ENCODE measurements at places on chromosomes 6 and 20. TPM values are rescaled to one million over a fixed set of nuclear protein-coding genes. Genes with fewer than 3 reads are reported as not detected.

Gene PSMA7
- 439 TPM for total RNA-seq

GRCh38 chr20:8394308-8394945, 262.4 kb downstream of the PLCB1 start:
- DNase-seq = peak; percentile 15

- DNase-seq = no peak
Observed at GRCh38 chr20:31915491-31916280, 36.2 kb downstream of the PDRG1 start.

DNA sequence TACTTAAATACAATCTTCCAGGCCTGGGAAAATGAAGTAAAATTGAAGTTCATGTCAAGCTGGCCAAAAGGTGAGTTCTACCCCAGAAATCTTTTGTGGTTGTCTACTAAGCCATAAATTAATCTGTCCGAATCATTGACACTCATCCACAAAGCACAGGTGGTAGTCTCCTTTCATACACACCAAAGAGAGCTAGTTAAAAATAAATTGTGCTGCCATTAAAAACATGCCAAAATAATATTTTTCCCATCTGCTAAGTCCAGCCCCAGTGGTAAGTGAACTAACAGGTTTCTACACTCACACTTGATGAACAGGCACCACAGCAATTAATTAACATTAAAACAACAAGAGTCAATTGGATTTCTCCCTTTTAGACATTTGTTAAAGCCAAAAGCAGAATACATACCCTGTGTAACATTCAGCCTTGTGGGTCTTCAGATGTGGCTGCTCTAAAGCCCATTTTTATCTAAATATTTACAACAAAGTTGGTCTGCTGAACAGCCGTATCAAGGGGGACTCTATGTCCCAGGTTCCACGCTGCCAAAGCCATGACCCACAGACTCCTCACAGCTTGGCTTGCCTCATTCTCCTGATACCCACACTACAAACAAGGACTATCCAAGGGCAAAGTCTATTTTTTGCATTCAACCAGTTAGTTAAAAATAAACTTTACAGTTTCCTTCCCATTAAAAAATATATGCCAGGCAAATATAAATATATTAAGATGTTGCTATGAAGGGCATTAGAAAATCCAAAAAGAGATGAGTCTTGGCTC, 490.4 kb downstream of the BMP2 start:
- DNase-seq = no peak

DNA sequence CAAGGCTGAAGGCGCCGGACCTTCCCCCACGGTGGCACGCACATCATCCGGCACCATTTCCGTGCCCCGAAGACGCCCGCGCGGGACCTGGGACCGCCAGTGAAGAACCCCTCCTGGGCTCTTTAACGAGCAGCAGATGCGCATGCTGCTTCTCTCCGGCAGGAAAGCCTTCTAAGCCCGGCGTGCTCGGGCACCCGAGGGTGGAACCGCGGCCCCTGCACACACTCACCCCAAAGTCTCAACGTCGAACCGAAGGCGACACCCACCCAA, 240 bp downstream of the FOXQ1 start:
- DNase-seq = no peak

- no peak for DNase-seq
Observed at GRCh38 chr20:2167112-2167511, 65.5 kb downstream of the STK35 start.

Gene GMPR
- total RNA-seq = 0.47 TPM

GRCh38 chr6:161212902-161213301, 61.0 kb downstream of the AGPAT4 start:
- no peak for DNase-seq

Gene ADGB
- not detected for total RNA-seq

DNA sequence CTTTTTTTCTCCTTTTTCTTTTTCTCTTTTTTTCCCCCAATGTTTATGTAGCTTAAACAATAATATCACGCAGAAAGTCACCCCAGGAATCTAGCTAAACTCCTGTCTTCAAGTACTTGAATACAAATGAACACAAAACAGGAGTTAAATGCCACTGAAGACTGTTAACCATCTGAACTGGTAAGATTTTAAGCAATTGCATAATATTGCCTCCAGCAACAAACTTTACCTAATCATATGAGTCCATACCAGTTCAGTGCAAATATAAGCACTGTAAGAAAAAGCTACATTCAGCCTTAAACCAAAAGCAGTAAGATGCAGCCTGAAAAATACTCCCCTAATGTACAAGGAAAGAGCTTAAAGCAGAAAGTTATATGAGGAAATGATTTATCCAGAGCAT, 173.9 kb upstream of the TFAP2D start:
- no peak for DNase-seq

DNA sequence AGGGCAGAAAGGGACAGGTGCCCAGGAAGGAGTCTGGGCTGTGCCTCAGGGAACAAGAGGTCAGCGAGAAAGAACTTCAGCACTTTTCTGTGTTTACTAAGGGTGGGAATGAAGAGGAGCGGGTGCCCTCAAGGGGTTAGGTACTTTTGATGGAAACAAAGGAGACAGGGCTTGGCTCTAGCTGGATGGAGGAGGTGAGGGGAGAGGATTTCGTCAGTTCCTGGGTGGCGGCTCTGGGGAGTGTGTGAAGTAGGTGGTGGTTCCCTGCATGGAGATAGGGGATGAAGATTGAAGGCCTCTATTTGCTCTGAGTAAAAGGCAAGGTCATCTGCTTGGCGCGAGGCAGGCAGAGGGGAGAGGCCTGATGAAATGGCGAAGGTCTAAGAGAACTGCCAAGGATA, 40.0 kb upstream of the ANKRD60 start:
- no peak for DNase-seq

DNA sequence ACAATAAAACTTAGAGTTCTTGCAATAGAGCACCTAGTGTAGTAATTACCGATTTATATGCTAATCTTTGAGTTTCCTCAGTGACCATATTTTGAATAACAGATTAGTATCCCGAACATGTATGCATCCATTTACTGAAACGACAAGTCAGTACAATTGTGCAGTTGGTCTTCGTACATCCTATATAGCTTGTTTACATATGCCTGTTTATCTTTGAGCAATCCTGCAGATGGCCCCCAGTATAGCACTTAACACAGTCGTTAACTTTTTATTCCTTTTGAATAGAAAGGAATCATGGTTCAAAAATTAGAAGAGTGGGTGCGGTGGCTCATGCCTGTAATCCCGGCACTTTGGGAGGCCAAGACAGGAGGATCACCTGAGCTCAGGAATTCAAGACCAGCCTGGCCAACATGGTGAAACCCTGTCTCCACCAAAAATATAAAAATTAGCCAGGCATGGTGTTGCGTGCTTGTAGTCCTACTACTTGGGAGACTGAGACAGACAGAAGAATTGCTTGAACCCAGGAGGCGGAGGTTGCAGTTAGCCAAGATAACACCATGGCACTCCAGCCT, 6.6 kb downstream of the SRSF6 start:
- DNase-seq = no peak

Gene STK4
- 42.4 TPM for total RNA-seq

Gene HSPA1A
- 46.7 TPM for total RNA-seq

- DNase-seq = no peak
Observed at GRCh38 chr6:84651583-84651982, 112.8 kb downstream of the TBX18 start.

DNA sequence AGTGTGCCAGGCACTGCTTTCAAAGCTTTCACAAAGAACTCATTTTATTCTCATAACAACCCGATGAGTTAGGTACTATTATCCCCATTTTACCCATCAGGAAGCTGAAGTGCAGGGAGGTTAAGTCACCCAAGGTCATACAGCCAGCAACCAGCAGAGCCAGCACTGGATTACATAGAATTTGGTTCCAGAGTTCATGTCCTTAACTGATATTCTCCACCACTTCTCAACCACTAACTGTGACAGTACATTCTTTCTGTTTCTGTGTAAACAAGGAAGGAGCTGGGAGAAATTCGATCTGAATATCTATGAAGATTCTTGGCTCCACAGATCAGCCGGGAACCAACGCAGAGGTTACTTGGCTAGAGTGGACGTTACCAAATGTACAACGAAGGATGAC, 98.0 kb downstream of the KIF16B start:
- DNase-seq = no peak

GRCh38 chr6:53199156-53199555, 50.5 kb upstream of the GCM1 start:
- DNase-seq = no peak

DNA sequence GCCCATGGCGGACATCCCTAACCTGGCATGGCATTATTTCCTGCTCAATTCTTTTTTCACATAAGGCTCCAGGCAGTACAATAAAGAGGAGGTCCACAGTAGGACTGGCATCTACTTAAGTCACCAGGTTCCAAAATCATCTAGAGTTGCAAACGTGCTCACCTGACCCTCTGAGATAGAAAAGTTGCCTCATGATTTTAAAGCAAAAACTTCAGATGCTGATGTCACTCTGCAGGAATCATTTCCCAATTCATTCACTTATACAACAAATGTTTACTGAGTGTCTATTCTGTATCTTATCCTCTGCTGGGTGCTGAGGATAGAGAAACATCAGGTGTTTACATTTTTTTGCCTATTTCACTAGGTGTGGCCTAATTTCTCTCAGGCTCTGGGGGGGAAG, 2.2 kb downstream of the ADGRF4 start:
- no peak for DNase-seq

- peak; percentile 89 for DNase-seq
Observed at GRCh38 chr20:31560746-31561598, 44.1 kb upstream of the ID1 start.

Gene DEFB132
- not detected for total RNA-seq

Gene OPRL1
- total RNA-seq = 0.32 TPM

DNA sequence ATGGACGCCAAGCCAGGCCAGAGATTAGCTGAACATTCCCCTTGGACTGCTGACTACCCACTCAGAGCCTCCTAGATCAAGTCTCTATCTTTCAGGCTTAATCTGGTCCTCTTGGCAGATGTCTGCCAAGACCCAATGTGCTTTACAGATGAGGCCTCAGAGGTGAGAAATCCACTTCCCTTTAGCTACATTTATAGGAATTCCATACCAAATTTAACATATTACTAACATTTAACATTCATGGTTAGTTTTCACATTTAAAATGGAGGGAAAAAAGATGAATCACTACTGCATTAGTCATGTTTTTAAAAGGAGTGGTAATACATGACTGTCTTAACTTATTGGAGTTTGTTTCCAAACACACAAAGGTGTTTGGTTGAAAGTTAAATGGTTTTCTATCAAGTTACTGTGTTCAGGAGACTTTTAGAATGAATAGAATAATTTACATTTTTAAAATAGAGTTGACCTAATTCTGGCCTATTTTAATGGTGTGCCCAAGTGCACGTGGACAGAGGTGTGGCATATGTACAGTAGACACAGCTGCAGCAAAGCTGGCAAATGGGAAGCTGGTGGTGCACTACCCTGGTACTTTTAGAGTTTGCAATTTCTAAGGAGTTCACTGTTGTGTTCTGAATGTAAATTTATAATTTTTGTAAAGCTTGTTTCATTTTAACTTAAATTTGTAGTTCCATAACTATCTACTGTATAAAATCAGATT, 41.9 kb upstream of the CALHM6 start:
- no peak for DNase-seq

Data from NCI-H460 (cell line).